Ureter (tissue), 1 donor: ENCODE measurements at places on chromosomes 2 and 18. TPM values are rescaled to one million over a fixed set of nuclear protein-coding genes. Genes with fewer than 3 reads are reported as not detected.

OXER1 gene
- 3.1 TPM for total RNA-seq

HAT1 gene
- 34.0 TPM for total RNA-seq

FBXO15 gene
- 2.2 TPM for total RNA-seq

RTP5 gene
- total RNA-seq: 0.21 TPM

HSPD1 gene
- 201 TPM for total RNA-seq

IAH1 gene
- 51.8 TPM for total RNA-seq

AOX1 gene
- total RNA-seq: 56.6 TPM

GNAL gene
- total RNA-seq: 19.4 TPM

TEX44 gene
- not detected for total RNA-seq

PRSS56 gene
- total RNA-seq: not detected

RTN4 gene
- total RNA-seq: 337 TPM

TDRD15 gene
- 0.10 TPM for total RNA-seq

INHA gene
- total RNA-seq: 0.78 TPM

LRP2 gene
- total RNA-seq: 0.13 TPM

ZCCHC2 gene
- total RNA-seq: 36.8 TPM

CAMKMT gene
- 23.6 TPM for total RNA-seq

CTIF gene
- 62.3 TPM for total RNA-seq

SCN3A gene
- 0.83 TPM for total RNA-seq

GRCh38 chr2:75603477-75603876 is 42.7 kb upstream of the EVA1A start:
- DNase-seq: no peak

DNA sequence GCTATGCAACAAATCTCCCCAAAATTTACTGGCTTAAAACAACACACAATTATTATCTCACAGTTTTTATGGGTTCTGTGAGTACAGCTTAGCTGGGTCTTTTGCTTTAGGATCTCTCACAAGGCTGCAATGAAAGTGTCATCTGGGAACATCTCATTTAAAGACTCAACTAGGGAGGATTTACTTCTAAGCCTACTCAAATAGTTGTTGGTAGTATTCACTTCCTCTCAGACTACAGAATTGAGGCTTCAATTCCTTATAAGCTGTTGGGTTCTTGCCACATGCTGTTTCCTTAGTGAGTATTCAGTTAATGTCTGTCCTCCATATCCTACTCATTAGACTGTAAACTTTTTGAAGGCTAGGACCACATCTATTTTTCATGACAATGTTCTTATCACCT is 72.3 kb downstream of the MDH1 start:
- DNase-seq: no peak

DNA sequence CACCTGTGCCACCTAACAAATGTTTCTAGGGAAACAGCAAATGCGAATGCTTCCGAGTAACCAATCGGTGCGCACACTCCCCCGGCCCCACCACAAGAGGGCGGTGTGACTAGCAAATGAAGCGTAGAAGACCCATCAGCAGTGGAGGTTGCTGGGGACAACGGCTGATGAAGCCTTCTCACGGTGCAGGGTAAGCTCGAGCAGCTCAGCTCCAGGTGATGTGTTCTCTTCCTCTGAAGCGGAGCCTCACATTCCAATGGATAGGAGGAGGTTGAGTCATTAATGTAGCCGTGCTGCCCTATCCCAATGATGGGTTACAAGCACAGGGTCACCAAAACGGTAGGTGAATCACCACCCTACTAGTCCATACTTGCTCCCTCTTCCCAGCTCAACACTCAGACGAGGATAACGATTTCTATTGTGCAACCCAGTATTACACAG is 127.6 kb upstream of the TWIST2 start:
- no peak for DNase-seq

DNA sequence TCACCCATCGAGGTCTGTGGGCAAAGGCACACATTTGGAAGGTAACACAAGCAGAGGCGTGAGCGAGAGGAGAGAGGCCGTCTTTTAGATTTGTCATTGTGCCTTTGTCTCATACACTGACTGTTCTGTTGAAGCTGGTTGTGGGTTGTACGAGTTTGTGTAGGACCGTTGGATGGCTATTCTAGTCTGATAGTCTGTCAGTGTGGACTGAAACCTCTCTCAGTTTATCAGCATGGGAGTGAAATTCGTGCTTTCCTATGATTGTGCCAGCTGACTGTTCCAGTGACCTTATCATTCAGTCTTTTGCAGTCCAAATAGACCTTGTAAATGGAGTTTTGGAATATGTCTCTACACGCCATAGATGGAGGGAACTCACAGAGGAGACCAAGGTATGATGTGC is 143.5 kb downstream of the LDLRAD4 start:
- DNase-seq: no peak

GRCh38 chr2:95353613-95354468 is 48.7 kb upstream of the FAHD2A start:
- DNase-seq: peak; percentile 28

DNA sequence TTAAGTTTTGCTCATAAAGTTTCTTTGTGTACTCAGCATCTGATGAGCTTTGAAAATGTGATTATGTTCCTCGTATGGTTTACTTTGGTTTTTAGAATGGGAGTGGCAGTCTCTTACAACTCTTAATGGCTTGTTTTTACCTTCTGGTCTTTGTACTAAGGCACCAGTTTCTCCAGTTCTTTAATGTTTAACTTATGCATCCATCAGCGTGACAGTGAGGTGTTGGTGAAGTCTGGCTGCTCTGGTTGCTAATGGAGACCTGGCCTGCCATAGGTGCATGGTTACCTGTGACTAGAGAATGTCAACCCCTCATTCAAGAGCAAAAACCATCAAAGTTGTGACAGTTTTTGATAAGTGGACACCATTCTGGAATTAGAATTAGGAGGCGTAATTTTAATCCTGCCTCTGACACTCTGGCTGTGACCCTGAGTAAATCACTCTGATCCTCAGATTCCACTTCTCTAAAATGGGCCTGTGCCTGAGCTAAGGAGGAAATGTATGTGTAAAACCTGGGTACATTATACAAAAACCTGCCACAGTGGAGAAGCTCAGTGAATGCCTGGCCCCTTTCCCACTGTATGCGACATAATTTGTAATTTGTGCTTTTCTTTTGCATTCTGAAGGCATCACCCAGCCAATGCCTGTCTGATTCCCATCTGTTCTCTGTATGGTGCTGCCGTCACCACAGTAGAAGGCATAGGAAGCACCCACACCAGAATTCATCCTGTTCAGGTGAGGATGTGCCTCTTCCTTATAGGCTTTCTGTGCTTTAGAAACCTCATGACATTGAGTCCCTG is 11.2 kb downstream of the AOX1 start:
- DNase-seq: no peak

DNA sequence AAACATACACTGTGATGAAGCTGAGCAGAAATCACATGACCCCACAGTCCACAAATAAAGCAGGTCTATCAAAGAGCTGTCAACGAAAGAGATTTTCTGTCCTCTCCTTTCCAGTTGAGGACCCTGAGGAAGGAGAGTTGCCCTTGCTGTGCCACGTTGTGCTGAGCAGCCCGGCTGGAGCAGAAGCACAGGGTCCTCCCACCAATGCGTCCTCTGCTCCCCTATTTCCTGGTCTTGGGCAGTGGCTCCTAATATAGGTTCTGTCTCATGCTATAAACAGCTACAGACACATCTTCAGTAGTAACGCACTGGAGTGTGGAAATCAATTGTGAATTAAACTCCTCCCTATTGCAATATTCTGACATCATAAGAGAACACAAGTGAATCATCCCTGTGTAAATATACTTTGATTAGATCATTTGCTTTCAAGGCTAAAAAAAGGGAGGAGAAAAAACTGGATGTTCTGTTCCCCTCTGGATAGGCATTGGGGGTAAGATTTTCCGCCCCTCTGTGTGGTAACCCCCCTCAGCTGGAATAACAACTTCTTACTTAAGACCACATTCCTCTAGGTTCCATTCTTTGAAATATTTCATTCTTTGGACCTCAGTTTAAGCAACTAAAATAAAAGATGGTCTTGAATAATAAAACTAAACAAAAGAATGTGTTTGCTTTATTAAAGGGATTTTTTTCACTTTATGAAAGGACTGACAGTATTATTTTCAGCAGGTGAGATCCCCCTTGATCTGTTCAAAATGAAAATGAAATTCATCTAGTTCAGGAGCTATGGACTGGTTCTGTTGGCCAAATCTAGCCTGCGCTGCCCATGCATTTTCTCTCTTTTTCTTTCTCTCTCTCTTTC is 8.3 kb upstream of the RHOB start:
- peak; percentile 45 for DNase-seq

- peak; percentile 73 for DNase-seq
Observed at GRCh38 chr2:234496835-234497593, at the start of gene ARL4C. Gene ARL4C, minus strand, starts transcription at chr2:234497081. Its CDS starts 495 bp downstream, at chr2:234496586.

GRCh38 chr2:63652652-63652985 is 63.9 kb downstream of the MDH1 start:
- DNase-seq: no peak

GRCh38 chr2:20391951-20392699 is 41.5 kb upstream of the PUM2 start:
- DNase-seq: no peak

DNA sequence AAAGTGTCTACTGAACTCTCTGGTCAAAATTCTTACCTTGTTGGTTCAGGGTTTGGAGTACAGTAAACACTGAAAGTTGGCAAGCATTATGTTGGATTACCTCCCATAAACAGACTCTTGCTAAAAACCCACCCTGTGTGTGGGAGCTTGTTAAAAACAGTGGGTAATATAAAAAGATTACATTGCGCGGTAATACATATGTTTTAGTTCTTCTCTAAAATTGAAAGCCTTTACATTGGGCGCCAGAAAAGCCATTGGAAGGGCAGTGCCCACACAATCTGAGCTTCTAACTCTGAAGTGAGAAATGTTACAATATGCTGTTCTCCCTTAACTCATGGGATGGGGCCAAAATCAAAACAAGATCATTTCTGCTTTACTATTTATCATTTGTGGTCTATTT is 510.7 kb downstream of the CNTNAP5 start:
- DNase-seq: no peak

DNA sequence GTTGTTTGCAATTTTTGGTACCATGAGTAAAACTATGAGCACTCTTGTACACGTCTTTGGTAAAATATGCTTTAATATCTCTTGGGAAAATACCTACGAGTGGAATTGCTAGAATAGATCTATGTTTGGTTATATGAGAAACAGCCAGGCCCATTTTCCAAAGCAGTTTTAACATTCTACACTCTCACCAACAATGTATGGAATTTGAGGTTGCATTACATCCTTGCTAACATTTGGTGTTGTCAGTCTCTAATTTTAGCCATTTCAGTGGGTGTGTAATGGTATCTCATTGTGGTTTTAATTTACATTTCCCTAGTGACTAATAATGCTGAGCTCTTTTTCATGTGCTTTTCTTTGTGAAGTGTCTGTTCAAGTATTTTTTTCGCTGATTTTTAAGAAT is 118.9 kb upstream of the TCF4 start:
- DNase-seq: no peak

GRCh38 chr2:105554235-105554634 is 155.4 kb upstream of the FHL2 start:
- DNase-seq: no peak

DNA sequence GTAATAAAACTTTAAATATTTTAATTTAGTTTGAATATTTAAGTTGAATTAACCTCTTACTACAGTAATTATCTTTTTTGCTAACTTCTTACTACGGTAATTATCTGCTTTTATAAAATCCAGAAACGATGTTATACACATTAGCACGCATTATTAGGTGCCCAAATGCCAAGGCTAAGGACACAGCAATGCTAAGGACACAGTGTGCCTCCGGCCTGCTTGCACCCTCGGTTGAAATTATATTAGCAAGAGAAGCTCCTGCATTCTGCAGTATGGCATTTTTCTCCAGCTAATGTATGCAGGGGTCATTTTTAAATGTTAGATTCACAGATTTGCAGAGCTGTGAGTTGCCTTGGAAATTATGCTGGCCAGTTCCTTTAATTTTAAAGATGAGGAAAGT is 220.0 kb downstream of the NEDD4L start:
- no peak for DNase-seq

- DNase-seq: no peak
Observed at GRCh38 chr2:205834796-205835195, 152.5 kb downstream of the NRP2 start.

DNA sequence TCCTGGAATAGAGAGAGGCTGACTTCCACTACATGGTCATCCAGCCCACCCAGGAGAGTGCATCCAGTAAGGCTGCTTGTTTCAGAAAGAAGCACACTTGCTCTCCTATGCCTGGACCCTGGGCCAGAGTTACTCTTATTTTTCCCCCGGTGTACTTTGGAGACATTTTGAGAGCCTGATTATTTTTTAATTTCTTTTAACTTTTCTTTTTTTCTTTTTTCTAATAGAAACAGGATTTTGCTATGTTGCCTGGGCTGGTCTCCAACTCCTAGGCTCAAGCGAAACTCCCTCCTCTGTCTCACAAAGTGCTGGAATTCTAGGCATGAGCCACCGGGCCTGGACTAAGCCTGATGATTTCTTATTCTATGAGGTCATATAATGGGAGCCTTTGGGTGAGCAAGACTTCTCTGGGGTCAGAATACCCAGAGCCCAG is 62.2 kb downstream of the RPL37A start:
- no peak for DNase-seq

DNA sequence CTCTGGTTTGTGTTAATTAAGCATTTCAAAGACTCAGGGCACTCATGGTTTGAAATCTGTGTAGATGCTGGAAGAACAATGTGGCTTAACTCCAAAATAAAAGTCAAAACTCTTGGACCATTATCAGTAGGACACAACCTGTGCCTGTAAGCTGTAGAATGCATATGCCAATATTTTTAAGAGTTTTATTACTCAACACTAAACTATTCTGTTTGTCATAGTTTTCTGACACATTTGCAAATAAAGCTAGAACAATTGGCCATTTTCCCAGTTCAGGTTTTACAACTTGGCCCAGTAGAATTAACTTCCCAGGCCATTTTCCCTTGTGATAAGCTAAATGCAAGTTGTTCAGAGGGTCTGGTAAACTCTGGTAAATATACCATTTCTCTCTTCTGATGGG is 713.1 kb downstream of the CBLN2 start:
- no peak for DNase-seq

DNA sequence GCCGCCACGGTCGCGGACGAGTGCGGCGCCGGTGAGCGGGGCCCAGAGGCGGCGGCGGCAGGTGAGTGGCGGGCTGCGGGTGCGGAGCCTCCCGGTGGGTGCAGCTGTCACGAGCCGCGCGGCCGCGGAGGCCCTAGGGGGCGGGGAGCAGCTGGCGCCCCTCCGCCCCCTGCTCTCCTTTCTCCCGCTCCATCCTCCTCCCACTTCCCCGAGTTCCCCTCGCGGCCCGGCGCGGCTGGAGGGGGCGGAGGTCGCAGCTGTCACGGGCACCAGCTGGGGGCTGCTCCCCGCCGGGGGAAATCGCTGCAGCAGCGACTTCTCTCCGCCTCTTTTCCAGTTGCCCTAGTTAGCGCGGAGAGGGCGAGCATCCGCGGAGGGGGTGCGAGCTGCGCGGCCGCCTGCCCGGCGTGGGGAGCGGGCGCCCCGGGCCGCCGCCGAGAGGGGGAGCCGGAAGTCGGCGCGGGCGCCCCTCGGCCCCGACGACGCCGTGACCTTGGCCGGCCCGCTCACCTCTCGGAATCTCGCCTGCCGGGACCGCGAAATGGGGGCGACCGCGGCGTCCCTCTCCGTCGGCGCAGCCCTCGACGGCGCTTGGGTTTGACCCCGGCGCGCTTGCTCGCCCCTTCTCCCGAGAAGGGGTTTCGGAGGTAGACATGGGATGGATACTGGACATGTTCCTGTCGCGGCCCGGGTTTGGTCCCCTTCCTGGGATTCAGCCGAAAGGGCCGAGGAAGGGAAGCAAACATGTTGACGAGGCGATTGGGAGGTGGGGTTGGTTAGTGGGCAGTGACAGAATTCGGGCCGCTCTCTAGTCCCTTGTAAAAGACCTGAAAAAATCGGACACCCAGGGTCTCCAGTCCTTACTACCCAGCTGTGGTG is 727 bp downstream of the NCOA1 start:
- DNase-seq: peak; percentile 55
